Posterior cingulate gyrus (tissue), 11 donors: ENCODE measurements at places on chromosomes 3 and 15.

DNA sequence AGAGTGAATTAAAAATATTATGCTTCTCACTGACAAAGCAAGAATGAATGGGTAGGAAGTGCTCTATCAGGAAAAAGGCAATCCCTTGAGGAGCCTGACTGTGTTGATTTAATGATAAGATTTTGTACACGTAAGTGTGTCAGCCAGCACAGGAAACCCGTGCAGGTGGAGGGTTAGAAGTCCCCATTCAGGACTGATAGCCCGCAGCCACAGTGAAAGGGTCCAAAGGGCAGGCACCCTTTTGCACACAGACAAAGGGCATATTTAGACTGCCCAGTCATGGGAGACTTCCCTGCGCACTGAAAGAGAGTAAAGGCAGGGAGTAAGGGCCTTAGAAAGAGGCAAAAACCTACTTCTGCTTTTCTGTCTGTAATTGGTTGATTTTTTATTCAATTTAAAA is 26.4 kb upstream of the SKIL start:
- DNase-seq, result no peak

- peak; percentile 47 for DNase-seq
These were observed 101.3 kb upstream of the SLCO3A1 start for GRCh38 chr15:91752081-91752785.

GRCh38 chr15:25065876-25066275 is 111.1 kb downstream of the SNRPN start:
- no peak for DNase-seq

DNA sequence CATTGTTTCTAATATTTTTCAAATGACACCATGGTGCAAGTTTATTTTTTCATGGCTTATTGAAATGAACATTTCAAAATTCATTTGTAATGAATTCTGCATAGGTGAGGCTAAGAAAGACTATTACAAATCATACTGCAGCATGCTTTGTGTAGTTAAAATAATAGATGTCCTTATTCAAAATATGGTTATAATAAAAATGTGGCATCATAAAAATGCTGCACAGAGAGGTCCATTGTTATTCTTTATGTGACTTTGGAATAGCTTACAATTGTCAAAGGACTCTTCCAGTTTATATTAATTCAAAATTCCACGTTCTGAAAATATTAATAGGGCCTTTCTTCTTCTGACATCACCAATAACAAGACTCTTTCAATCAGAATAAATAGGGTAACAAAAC is 222.7 kb downstream of the GAP43 start:
- DNase-seq, result no peak

DNA sequence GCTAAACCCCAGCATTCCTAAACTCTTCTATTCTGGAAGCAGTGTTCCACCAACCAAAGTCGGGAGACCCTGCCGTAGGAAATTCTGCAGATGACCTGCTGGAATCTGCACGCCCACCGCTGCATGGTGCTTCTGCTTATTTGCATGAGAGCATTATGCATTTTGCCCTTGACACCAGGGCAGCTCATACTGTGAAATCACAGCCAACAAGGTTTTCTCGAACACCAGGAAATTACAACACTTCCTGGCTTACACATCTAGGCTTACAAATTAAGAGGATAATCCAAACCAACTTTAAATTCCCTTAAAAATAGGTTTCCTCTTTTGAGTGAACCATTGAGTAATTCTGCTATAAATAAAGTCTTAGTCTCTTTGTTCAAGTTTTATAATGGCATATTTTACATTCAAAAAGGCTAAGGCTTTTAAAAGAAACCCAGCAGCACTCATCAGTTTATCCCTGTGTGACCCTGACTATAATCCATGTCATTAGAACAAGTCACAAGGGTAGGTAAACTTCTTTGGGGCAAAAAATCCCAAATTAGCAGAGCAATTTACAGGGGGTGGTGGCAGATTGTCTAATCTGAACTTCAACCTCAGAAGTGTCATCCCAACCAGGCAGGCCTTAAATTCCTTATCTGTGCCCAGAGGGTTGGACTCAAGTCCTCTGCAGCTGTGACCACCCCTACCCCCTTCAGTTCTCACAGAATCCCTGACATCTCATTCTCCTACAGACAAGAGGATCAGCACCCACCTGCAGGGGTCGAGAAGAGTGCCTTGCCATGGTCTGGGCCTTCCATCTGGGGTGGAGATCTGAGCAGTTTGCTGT is 33.5 kb upstream of the RBP1 start:
- DNase-seq, result no peak

DNA sequence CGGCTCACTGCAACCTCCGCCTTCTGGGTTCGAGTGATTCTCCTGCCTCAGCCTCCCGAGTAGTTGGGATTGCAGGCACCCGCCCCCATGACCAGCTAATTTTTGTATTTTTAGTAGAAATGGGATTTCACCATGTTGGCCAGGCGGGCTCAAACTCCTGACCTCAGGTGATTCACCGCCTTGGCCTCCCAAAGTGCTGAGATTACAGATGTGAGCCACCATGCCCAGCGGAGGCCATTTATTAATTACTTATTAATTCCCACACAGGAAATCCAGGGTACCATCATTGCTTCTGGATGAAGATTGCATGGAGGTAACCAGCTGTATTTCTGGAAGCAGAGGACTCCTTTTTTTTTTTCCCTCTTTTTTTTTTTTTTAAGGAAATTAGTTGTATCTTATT is 37.8 kb downstream of the MAP4 start:
- no peak for DNase-seq

- DNase-seq, result no peak
These were observed 85.2 kb downstream of the FAM174B start for GRCh38 chr15:92570391-92570790.

DNA sequence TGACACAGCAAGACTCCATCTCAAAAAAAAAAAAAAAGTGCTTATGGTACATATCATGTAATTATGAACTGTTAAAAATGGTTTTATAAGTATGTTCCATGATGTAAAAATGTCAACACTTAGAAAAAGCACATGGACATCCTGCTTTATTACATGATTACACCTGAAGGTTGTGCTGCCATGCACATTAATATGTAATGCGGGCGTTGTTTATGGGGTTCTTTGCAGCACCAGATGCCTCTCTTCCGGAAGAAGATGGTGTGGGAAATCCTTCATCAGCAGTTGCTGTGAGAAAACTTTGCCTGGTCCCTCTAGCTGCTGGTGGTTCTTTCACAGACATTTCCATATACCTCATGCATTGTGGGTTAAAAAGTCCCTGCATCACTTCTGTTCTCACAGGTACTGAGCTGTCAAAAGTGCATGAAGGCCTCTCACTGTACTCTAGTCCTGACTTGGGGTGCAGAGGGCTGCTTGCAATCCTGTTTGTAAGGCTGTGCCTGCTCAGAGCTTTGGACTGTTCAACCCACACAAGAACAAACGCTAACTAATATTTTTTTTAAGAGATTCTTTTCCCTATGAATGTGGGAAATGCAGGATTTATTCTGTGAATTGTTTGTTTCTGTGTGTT is 43.6 kb downstream of the SENP2 start:
- no peak for DNase-seq

GRCh38 chr15:71295603-71296314 is 180.5 kb downstream of the THSD4 start:
- no peak for DNase-seq

- DNase-seq, result no peak
These were observed 26.5 kb downstream of the PLA1A start for GRCh38 chr3:119624002-119624720.

GRCh38 chr3:170867143-170867937 is 2.7 kb downstream of the RPL22L1 start:
- no peak for DNase-seq

GRCh38 chr3:157257101-157257500 is 97.2 kb upstream of the CCNL1 start:
- DNase-seq, result no peak

DNA sequence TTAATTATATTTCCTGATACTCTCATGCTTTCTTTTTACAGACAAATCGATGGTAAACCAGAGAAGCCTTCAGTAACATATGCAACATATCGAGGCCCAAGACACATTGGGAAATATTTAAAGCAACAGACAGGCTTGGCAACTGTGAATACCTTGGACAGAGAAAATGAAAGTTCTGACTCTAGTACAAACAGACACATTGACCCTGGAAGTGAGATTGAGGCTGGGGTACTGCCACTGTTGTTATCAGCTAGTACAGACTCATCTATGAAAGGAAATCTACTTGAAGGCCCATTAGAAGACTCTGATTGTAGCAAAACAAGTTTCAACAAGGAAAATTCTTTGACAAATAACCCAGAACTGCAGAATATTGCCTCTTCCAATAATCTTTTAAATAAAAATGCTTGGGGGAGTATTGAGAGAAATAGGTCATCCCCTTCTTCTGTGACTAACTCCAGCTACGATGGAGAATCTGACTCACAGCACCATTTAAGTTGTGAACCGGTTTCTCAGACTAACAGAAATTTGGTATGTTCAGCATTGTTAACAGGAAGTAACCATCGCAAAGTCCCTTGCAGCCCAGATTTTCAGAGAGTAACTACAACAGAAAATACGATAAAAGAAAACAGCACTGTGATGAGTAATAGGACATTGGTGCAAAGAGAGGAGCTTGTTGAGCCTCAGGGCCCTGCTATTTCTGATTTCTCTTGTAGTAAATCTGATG is 50.2 kb downstream of the CRYBG3 start:
- DNase-seq, result no peak

- no peak for DNase-seq
These were observed 314.1 kb upstream of the TRIM42 start for GRCh38 chr3:140363801-140364200.

- peak; percentile 64 for DNase-seq
These were observed 80.0 kb downstream of the PLXNA1 start for GRCh38 chr3:127062926-127063325.

- DNase-seq, result no peak
These were observed 14.2 kb upstream of the ST6GAL1 start for GRCh38 chr3:186915806-186916796.

DNA sequence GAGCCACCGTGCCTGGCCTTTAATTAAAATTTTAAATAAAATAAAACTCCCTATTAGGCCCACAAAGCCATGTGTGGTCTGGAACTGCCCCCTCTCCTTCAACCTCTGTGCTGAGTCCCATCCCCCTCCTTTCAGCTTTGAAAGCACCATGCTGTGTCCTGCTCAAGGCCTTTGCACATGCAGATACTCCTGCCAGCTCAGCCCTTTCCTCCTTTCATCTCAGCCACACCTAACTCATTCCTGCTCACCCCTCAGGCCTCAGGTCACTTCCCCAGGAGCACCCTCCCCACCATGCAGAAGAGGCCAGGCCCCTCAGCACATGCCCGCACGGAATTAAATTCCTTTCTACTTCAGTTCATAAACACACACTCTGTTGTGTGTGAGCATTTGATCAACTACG is 28.1 kb downstream of the ATRIP start:
- DNase-seq, result no peak

DNA sequence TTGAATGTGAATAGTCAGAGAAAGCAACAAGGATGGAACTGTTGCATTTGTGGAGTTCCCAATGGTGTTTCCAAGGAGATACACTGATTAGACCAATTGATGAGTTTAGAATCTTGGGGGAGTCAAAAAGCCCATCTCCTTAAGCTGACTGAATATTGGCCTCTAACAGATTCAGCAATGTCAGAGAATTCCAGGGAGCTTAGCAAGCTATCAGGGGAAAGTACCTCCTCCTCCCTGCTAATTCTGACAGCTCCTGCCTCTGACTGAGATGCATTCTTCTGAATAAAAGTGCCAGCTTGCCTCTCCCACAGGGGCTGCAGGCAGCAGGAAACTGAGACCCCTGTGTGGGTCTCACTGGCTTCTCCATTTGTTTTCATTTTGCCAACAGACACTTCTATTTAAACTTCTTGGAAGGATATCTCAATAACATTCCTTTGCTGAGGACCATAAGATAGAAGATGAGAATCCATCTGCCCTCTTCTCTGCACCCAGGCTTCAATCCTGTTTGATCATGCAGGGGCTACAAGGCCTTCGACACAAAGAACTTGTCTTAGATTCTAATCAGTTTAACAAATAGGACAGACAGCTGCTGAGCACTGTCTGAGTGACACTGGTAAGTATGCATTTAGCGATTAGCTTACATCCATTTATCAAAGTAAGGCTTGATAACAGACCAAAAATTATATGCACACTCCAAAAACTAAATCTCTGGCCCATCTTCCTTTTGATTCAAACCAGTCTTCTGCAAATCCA is 1080.8 kb downstream of the TUSC7 start:
- DNase-seq, result no peak

DNA sequence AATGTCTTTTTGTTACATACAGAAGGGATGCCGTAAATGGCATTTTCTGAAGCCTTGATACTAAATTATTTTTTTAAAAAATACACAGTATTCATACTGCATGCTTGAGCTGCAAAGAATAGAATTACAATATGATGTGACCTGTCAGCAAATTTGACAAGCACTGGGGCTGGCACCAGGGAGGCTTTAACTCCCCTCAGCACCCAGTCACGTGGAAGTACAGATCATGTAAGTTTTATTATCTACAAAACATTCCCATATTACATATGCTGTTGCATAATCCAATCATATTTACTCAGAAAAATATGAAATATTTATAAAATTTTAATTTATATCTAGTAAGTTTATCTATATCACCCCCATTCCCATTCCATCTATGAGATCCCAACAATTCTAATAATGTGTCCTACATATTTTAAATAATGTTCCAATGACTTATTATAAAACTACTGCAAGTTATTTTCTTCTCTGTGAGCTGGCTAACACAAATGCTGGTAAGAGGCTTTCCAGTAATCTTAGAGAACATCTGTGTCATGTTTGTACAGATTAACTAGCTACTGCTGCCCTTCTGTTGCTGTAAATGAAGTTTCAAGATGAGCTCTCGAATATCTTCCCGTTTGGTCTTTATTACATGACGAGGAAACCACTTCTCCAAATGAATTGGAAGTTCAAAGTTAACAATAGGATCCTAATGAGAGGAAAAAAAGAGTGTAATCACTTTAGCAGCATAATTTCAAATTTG is 5.2 kb upstream of the IMPG2 start:
- no peak for DNase-seq
